Sciatic nerve (tissue), 2 donors: ENCODE measurements at places on chromosomes 1 and 21. TPM values are rescaled to one million over a fixed set of nuclear protein-coding genes. Genes with fewer than 3 reads are reported as not detected.

The ITLN2 gene
- not detected for total RNA-seq

The C2CD4D gene
- total RNA-seq = 0.45 TPM

The SPRR4 gene
- total RNA-seq = not detected

The CACNA1S gene
- not detected for total RNA-seq

The CD101 gene
- 1.0 TPM for total RNA-seq

The GJB3 gene
- total RNA-seq = 1.3 TPM

The F11R gene
- total RNA-seq = 20.3 TPM

The COL9A2 gene
- total RNA-seq = 3.9 TPM

The LAMC2 gene
- total RNA-seq = 3.4 TPM

The SLC5A9 gene
- 0.40 TPM for total RNA-seq

The CHRM3 gene
- total RNA-seq = 1.4 TPM

The ATAD3B gene
- 28.6 TPM for total RNA-seq

The VCAM1 gene
- total RNA-seq = 36.2 TPM

The FALEC gene
- not detected for total RNA-seq

The CSF3R gene
- 57.3 TPM for total RNA-seq

The FAM43B gene
- 0.18 TPM for total RNA-seq

The TIE1 gene
- 58.0 TPM for total RNA-seq

The ELF3 gene
- total RNA-seq = 6.4 TPM

The SLAMF1 gene
- total RNA-seq = 0.71 TPM

The KCNE2 gene
- 2.2 TPM for total RNA-seq

The S100A8 gene
- total RNA-seq = 192 TPM

The HAPLN2 gene
- 5.5 TPM for total RNA-seq

The OR2T35 gene
- total RNA-seq = not detected

The ATP1A2 gene
- 136 TPM for total RNA-seq

The KRTAP13-2 gene
- not detected for total RNA-seq

The ZNF697 gene
- 4.9 TPM for total RNA-seq

The GNL2 gene
- 34.0 TPM for total RNA-seq

The CD247 gene
- 5.2 TPM for total RNA-seq

The HSD3B2 gene
- total RNA-seq = not detected

The FAM151A gene
- not detected for total RNA-seq
